ENCODE measurements at places on chromosomes 5 and 9.

DNA sequence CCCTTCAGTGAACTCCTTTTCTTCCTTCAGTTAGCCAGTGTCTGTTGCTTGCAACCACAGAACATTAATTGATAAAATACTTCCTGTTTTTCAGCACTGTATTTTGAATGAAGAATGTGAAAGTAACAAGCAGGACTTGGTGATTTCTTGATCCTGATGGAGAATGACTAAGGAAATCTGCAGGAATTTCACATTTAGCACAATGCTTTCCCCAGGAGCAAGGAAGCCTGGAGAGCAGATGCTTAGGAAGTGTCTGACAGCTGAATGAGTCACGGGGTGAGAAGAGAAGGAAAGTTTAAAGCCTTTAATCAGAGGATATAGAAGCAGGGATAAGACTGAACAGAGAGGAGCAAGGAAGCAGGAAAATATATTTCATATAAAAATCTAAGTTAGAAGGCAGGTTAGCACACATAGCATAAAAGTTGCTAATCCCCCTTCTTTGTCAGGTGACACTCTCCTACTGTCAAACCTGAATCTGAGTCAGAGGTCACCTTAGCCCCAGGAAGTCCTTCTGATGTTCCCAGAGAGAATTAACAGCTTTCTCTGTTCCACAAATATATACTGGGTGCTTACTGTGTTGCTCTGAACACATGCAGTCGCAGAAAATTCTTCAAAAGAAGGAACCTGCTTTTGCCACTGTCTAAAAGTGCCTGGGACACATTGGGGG lies 59.7 kb downstream of the GNA14 start:
- no peak for DNase-seq

DNA sequence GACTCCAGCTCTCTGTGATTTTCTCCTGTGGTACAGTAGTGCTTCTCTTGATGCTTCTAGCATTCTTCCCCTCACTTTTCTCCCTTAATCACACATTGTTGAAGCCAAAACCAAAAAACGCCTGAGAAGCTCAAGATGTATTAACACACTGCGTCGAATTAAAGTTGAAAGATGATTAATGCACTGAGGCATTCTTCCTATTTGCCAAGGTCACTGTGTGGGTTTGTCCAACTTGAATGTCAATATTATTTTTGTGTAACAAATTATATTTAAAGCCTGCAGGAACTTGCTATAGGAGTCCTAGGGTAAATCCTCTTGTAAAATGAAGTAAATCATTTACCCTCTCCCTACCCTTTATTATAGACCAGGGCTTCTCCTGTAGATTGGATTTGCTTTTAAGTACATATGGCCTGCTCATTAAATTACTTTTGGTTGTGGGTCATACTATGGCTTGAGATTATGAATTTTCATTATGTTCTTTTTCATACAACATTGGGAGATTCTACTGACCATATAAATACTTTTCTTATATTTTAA lies 68.1 kb downstream of the GDA start:
- no peak for DNase-seq

GRCh38 chr5:65190328-65191053 lies 291.2 kb downstream of the ADAMTS6 start:
- no peak for DNase-seq

- no peak for DNase-seq
Measured at GRCh38 chr9:18472435-18472834, 1.5 kb upstream of the ADAMTSL1 start.

GRCh38 chr9:83367326-83367725 lies 170.9 kb downstream of the FRMD3 start:
- no peak for DNase-seq

DNA sequence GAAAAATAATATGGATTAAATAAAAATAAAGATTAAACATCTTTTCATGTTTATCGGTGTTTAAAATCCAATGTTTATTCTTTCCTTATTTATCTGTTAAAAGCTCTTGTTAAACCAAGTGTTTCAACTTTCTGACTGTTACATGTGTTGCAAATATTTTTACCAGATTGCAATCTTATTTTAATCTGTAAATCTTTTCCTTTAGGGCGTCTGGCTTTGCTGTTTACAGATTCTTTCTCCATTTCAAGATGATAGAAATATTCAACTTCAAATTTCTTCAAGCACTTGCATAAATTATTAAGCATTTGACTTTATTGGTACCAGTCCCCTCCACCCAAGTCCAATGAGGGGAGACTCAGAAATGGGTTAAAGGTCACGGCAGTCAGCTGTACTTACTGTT lies 16.9 kb upstream of the ABCA1 start:
- no peak for DNase-seq

- no peak for DNase-seq
Measured at GRCh38 chr9:20603524-20604268, 18.6 kb downstream of the MLLT3 start.

DNA sequence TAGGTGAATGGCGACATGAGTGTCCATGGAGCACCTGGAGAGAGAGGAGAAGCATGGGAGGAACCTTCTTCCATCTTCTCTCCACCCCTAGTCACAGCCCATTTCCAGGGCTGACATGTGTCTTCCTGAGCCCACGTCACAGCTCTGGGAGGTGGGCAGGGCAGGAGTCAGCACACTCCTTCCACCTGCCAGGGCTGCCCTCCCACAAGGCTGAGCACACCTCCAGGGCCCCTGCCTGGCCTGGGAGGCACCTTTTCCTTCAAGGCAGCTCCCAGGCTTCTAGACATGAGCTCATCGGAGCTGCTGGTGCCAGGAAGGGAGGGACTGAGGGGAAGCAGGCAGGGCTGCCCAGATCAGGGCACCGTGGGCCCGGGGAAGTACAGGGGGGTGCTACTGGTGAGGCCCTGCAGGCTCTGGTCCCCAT lies 13.6 kb upstream of the SYNPO start:
- no peak for DNase-seq

DNA sequence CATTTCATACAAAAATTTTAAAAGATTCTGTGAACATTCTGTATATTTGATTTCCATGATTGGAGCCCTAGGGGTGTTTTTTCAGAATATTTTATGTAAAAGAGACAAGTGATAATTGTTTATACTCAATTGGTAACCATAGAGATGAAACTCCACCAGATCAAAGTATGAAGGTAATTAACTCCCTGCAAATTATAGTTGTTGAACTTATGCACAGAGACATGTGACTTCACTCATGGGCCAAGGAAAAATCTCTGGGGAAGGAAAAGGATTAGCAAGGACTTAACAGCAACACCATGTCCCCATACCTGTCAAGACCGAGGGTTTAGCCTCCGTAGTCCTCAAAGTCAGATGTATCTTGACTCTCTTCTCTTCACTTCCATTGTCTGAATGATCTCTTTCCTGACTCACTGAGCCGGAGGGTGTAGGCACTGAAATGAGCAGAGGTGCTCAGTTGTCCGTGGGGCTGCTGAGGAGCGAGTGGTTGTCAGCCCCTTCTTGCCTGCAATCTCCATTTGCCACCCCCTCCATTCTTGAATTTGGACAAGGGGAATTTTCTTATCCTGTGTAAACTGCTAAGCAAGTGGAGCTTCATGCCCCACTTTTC lies 17.5 kb upstream of the CXCL14 start:
- DNase-seq = no peak

DNA sequence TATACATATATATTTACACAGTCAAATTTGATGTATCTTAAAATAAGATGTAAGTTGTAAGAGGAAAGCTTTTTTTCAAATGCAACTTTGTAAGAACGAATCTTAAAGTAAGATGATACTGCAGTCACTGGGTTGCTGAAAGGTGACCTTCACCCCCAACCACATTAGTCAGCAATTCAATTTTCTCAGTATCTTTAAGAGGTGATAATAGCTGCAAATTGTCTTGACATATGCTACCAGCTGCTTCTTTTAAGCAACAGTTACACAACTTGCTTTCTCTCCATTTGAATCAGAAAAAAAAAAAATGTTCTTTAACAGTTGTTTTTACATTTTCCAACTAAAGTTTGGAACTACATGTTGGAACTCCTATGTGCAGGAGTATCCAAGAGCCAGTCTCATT lies 246.6 kb upstream of the CCNG1 start:
- DNase-seq = no peak

- no peak for DNase-seq
Measured at GRCh38 chr9:71112866-71113265, 8.6 kb downstream of the TRPM3 start.

DNA sequence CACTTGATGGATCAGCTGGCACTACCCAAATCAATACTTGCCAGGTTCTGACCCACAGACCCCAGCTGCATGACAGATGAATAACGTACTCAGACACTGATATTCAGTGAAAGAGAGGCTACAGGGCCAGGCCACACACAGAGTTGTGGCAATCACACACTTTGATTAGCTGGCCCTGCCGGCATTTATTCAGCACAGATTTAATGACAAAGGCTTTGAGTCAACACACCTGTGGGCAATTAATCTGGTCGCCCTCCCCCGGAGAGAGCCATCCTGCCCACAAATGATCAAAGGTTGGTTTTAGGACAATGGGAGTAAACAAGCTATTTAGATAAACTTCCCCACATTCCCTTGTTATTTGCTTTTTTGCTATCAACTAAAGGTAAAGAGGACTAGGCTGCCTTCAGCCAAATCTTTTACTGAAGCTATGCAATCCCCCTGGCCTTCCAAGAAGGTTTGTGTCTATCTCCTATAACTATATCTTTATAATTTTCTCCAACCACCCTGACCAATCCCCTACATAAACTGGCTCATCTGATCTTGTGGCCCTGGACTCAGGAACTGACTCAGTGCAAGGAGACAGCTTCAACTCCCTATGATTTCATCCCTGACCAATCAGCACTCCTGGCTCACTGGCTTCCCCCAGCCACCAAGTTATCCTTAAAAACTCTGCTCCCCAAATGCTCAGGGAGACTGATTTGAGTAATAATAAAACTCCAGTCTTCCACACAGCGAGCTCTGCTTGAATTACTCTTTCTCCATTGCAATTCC lies 12.7 kb upstream of the TRIM32 start:
- DNase-seq = no peak

GRCh38 chr5:117649821-117650220 lies 1075.2 kb upstream of the SEMA6A start:
- DNase-seq = no peak

DNA sequence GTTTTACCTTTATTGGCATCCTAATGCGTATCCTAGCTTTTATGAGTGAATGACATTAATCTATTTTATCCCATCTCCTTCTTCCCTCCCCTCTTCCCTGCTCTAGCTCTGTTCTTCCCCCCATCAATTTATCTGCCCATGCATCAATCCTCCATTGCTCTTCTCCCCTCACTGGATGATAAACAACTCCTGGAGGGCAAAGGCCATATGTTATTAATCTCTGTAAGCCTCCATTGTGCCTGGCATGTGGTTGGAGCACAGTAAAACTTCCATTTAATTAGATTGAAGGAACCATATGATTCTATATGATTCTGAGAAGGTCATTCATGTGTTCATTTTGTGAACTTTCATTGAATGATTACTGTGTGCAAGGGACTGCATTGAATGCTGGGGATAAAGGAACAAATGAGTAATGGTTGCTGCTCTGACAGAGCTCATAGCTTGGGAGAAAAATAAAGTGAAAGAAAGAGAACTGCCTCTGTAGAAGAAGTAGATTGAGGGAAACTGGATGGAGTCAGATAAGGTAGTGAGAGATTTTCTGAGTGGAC lies 85.0 kb downstream of the MEGF10 start:
- no peak for DNase-seq

Data from activated T-helper 1 cell treated with anti-CD3 and anti-CD28 coated beads, Interleukin-12 subunit alpha, Interleukin-12 subunit beta, Interleukin-2, Interleukin-4 antibody, amounts not matched to agents 30 ng/mL and 10 ng/mL and 1 ng/mL, durations not matched to agents 14 hours and 24 hours and 36 hours (primary cell).